ENCODE measurements at places on chromosomes 3 and 15.

GRCh38 chr15:81182756-81183438 lies 13.8 kb upstream of the IL16 start:
- DNase-seq: no peak

GRCh38 chr3:136142592-136142991 lies 53.5 kb downstream of the MSL2 start:
- no peak for DNase-seq

- no peak for DNase-seq
Measured at GRCh38 chr3:9147896-9148266, 101.6 kb downstream of the SRGAP3 start.

GRCh38 chr15:57060799-57061198 lies 142.4 kb downstream of the TCF12 start:
- DNase-seq: no peak

DNA sequence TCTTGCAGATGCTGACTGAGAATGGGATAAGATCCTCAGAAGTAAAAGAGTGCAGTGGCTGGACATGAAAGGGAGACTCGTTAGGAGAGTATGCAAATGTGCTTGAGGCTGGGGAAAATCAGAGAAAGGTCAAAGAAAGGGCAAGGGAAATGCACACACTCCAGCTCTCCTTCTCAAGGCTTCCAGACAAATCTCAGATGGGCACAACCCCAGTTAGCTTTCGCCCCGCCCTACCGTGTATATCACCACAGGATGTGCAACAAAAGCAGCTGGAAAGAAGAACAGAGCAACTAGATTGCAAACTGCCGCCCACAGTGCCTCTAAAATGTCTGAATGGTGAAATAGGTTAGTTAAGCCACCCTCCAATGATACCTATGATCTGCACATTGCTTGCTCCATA lies 63.9 kb downstream of the CERS3 start:
- DNase-seq: no peak
